ENCODE measurements at places on chromosomes 12 and 14. TPM values are rescaled to one million over a fixed set of nuclear protein-coding genes. Genes with fewer than 3 reads are reported as not detected.

The RNF212B gene
- not detected for polyA plus RNA-seq

The KERA gene
- not detected for polyA plus RNA-seq

The NKX2-1 gene
- not detected for polyA plus RNA-seq

The SLC17A8 gene
- polyA plus RNA-seq, result not detected

The CCDC196 gene
- polyA plus RNA-seq, result not detected

The NCKAP5L gene
- polyA plus RNA-seq, result 8.9 TPM

The ABCD2 gene
- polyA plus RNA-seq, result 0.10 TPM

The CLEC2A gene
- polyA plus RNA-seq, result not detected

The ASCL1 gene
- 0.28 TPM for polyA plus RNA-seq

The SIVA1 gene
- 137 TPM for polyA plus RNA-seq

The KLRG1 gene
- polyA plus RNA-seq, result 5.1 TPM

The HECTD1 gene
- 43.2 TPM for polyA plus RNA-seq

The DCP1B gene
- 18.8 TPM for polyA plus RNA-seq

The ALX1 gene
- 0.06 TPM for polyA plus RNA-seq

The IFT43 gene
- 78.8 TPM for polyA plus RNA-seq

The IGF1 gene
- 0.07 TPM for polyA plus RNA-seq

The MAPK1IP1L gene
- 129 TPM for polyA plus RNA-seq

The DYNC1H1 gene
- 110 TPM for polyA plus RNA-seq

The TMCC3 gene
- polyA plus RNA-seq, result 0.42 TPM

The SEC23A gene
- polyA plus RNA-seq, result 39.4 TPM

The A2ML1 gene
- polyA plus RNA-seq, result not detected

The ASB2 gene
- 0.15 TPM for polyA plus RNA-seq

The WBP11 gene
- 18.7 TPM for polyA plus RNA-seq

The MAX gene
- polyA plus RNA-seq, result 103 TPM

The ALDH1L2 gene
- 3.4 TPM for polyA plus RNA-seq

The NABP2 gene
- 49.3 TPM for polyA plus RNA-seq

The KNTC1 gene
- 13.2 TPM for polyA plus RNA-seq

The ANO2 gene
- not detected for polyA plus RNA-seq

Data from SK-N-SH (cell line).